ENCODE measurements at places on chromosomes 7 and 10.

GRCh38 chr7:74217455-74218342, 7.9 kb downstream of the LAT2 start:
- DNase-seq, result no peak

- DNase-seq, result no peak
Observed at GRCh38 chr10:19628767-19629560, 187.3 kb upstream of the PLXDC2 start.

DNA sequence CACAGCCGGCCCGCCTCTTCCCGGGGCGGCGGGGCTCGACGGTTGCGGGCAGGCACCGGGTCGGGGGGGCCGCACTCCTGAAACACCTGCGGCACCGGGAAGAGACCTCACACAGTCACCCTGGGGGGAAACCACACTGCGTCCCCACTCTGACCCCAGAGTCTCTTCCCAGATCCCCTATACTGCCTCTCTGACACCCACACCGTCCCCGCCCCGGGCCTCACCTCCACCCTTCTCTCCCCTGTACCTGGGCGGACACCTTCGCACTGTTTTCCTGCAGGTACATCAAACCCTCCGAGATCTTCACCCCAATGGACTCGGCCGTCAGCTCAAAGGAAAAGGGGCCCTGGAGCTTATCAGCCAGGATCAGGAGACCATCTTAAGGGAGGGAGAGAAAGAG, 3.4 kb upstream of the GAL3ST4 start:
- no peak for DNase-seq

DNA sequence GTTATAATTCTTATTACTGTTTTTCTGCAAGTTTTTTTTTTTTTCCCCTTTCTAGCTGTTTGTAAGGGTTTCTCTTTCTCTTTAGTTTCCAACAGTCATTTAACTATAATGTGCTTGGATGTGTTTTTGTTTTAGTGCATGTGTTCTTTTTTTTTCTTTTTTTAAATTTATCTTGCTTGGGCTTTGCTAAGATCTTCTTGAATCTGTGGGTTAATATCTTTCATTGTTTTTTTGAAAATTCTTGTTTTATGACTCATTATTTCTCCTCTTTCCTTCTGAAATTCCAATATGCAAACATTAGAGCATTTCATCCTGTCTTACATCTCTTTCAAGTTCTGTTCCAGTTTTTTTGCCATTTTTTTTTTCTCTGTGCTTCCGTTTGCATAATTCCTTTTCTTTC, 5.7 kb upstream of the HK1 start:
- no peak for DNase-seq

GRCh38 chr7:85641331-85641730, 454.5 kb upstream of the SEMA3D start:
- no peak for DNase-seq

GRCh38 chr7:141208539-141208938, 134.7 kb downstream of the TMEM178B start:
- DNase-seq, result no peak

- no peak for DNase-seq
Observed at GRCh38 chr7:105935250-105935649, 27.8 kb upstream of the CDHR3 start.

GRCh38 chr7:65404020-65404419, 30.4 kb downstream of the ZNF92 start:
- no peak for DNase-seq

DNA sequence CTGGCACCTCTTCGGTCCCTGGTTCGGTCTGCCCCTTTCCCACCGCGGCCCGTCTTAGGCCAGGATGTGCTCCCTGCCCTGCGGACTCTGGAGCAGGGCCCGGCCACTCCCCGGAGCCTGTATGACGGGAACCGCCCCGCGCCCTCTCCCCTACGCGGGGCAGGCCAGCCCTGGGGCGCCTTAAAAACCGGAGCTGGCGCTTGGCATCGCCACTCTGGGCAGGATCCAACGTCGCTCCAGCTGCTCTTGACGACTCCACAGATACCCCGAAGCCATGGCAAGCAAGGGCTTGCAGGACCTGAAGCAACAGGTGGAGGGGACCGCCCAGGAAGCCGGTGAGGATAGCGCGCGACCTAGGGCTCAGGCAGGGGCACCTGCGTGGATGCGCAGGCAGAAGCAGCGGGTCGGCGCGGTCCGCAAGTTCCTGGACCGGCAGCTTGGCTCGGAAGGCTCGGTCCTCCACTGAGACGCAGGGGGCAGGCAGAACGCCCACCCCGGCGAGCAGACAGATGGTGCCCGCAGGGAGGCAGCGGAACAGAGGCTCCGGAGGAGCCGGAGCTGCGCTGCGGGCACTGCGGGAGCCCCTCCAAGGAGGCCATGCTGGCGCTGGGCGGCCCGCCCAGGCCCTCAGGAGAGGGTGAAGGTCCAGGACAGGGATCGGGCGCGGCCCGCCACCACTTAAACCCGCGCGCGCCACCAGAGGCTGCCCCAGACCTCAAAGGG, at the start of gene ADIRF:
Gene ADIRF (plus strand): TSS at position 212 of the 723 bp plus-strand sequence. CDS start 63 bp downstream, at position 275.
- DNase-seq, result no peak

GRCh38 chr7:35802102-35802466, 1.2 kb downstream of the SEPTIN7 start:
- DNase-seq, result no peak

GRCh38 chr7:50739744-50740435, 42.8 kb downstream of the GRB10 start:
- peak; percentile 21 for DNase-seq

DNA sequence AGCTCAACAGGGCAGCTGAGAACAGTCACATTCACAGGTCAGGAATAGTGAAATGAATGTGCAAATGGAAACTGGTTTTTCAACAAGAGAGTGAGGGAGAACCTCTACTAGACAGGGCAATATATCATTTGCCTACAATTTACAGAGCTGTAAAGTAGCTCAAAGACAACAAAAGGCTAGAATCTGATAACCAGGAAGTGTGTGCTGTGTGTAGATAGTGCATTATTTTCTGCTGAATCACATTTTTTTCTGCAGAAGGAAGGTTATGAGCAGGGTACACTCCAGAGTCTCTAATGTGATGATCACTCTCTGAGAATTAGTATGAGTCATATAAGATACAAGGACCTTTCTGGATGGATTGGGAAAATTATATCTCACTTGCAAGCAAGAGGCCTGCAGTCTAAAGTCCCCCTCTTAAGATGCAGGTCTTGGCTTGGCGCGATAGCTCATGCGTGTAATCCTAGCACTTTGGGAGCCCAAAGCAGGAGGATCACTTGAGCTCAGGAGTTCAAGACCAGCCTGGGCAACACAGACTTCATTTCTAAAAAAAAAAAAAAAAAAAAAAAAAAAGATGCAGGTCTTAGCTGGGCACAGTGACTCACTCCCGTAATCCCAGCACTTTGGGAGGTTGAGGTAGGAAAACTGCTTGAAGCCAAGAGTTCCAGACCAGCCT, 59.9 kb upstream of the COBL start:
- DNase-seq, result peak; percentile 93

- no peak for DNase-seq
Observed at GRCh38 chr7:99624484-99624883, 7.7 kb downstream of the ZSCAN25 start.

DNA sequence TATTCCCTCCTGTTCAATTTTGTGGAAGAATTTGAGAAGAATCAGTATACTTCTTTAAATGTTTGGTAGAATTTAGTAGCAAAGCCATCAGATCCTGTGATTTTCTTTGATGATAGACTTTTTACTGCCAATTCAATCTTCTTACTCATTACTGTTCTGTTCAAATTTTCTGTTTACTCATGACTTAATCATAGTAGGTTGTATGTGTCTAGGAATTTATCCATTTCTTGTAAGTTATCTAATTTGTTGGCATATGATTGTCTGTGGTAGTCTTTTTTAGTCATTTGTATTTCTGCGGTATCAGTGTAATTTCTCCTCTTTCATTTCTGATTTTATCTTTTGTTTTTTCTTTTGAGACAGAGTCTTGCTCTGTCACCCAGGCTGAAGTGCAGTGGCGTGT, 87.4 kb downstream of the CCDC3 start:
- no peak for DNase-seq

GRCh38 chr10:83986800-83987199, 152.5 kb upstream of the GHITM start:
- no peak for DNase-seq

- peak; percentile 28 for DNase-seq
Observed at GRCh38 chr10:103416436-103417147, 20.2 kb downstream of the PDCD11 start.

- no peak for DNase-seq
Observed at GRCh38 chr10:51074238-51075028, at the start of gene PRKG1. Gene PRKG1 (plus strand): TSS chr10:51074487.

GRCh38 chr7:138289082-138289481, 171.0 kb upstream of the TRIM24 start:
- DNase-seq, result no peak

DNA sequence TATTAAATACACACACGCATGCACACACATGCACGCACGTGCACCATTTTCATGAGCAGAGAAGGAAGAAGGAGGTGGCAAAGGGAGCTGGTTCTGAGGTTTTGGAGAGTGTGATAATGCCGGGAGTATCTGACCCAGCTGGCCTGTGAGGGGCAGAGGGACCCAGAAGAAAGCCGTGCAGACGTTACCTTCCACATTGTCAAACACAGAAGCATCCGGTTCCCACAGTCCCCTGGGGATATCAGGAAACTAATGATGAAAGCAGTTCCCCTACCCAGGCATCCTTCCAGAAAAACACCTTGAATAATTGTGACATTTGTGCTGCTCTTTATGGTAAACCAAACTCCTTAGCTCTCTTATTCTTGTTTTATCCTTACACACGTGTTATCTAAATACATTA, 85.7 kb upstream of the FAM180A start:
- no peak for DNase-seq

- no peak for DNase-seq
Observed at GRCh38 chr10:119129721-119130120, 25.8 kb downstream of the DENND10 start.

DNA sequence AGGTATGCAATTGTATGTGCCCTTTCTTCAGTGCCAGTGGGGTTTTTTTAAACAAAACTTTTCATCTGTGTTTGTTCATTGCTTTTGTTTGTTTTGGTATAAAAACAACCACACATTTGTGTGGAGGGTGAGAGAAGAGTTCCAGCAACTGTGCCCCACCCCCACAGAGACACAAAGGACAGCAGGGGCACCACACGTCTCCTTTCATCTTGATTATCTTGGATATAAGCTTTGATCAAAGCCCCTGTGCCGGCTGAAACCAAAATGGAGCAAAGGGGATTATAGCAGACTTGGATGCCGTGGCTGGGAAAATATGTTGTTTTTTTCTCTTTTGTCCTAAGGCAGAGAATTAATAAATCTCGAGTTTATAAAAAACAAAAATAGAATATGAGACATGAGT, 111.8 kb upstream of the RSU1 start:
- DNase-seq, result no peak

- DNase-seq, result peak; percentile 33
Observed at GRCh38 chr7:12490107-12490688, 80.3 kb upstream of the SCIN start.

DNA sequence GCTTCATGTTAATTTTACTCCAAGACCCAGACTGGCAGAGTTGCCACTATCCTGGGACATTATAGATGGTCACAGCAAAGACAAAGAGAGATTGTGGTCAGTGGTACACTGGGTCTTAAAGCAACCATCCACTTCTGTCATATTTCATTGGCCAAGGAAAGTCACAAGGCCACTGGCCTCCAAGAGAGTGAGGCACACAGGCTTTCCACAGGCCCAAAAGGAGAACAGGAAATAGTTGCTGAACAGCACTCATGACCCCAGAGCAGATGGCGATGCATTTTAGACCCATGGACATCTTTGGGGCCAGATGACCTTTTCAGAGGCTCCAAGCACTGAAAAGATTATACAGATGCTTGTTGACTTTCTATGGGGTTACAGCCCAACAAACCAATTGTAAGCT, 97.4 kb downstream of the ARID5B start:
- no peak for DNase-seq

GRCh38 chr10:33600381-33600780, 265.9 kb upstream of the NRP1 start:
- no peak for DNase-seq

- DNase-seq, result no peak
Observed at GRCh38 chr7:101373812-101374614, 11.3 kb downstream of the COL26A1 start.

DNA sequence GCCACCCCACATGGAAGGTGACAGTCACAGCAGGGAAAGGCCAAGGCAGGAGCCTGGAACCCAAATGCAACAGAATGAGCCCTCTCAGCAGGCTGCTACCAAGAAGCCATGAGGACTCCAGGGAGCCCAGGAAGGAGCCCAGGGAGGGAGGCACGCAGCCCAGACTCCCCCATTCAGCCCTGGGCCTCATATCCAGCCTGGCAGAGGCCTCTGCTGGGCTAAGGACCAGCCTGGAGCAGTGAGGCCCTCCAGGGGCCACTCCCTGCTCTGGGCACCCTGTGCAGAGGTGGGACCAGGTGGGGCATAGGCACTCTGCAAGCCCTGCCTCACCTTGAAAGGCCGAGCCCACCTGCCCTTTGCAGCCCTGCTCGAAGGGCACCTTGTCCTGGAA, 25.8 kb upstream of the ZNF488 start:
- no peak for DNase-seq

GRCh38 chr7:70032649-70033048, 434.4 kb downstream of the AUTS2 start:
- no peak for DNase-seq

DNA sequence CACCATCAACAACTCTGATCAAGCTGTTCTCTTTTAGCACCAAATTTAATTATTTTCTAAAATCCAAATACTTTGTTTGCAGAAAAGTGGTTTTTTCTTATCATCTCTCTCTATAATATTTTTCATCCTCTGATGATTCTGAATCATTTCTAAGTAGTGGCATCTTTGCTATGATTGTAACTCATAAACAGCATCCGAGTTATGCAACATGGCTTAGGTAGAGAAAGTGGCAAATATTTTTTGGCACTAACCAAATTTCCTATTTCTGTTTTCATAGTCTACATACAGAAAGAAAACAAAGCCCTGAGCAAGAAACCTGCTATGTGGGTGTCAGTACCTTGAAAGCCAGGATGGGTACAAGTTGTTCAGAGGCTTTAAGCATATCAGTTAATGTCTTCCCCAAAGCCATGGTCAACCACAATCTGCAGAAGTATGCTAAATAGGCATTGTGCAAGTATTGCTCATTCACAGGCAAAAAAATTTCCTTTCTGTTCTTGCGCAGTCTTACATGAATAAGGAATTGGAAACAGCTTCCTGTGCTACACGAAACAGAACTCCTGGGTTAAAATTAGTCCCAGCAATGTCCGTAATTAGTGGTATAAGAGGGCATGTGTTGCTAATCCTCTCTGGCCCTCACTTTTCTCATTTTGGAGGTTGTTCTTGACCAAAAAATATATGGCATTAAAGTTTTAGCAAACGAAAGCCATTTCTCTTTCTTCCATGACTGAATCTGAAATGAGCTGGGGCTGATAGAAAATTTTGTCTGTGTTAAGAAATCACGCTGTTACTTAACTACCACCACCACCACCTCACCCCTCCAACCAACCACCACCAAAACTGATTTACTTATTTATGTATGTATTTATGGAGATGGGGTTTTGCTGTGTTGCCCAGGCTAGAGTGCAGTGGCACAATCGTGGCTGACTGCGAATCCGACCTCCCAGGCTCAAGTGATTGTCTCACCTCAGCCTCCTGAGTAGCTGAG, 325.6 kb upstream of the MAGI2 start:
- DNase-seq, result no peak

All from RCC 7860 (cell line).